CD4-positive, CD25-positive, alpha-beta regulatory T cell (primary cell): ENCODE measurements at places on chromosomes 1 and 21.

DNA sequence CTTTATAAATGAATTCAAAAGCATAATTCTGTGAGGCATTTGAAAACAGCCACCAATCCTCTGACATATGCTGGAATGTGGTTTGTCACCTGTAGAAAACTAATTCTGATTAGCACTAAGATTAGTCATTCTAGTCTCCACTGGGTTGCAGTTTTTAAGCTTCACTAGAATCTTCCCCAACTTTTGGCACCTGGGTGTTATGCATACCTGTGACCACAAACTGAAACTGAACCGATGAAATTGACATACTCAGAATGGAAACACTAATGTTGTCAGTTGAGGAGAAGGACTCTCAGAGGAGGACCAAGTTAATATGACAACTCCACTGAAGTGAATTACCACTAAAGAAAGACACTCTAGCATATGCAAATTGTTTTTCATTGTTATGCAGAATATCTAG is 285.8 kb upstream of the NEGR1 start:
- DNase-seq, result no peak

DNA sequence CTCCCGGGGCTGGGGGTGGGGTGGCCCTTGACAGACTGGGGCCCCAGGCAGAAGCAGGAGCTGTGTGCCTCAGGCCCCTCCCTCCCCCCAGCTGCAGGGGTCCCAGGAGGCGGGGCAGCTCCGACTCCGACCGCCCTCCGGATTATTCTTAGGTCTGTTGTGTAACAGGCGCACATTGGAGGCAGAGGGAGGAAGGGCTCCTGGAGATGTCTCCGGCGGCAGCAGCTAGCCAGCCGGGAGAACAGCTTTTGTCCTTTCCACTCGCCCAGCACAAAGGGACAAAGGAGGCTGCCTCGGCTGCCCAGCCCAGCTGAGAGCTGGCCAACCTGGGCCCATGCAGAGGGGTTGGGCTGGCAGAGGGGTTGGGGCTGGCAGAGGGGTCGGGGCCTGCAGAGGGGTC is 29.7 kb upstream of the PLCH2 start:
- DNase-seq, result no peak

DNA sequence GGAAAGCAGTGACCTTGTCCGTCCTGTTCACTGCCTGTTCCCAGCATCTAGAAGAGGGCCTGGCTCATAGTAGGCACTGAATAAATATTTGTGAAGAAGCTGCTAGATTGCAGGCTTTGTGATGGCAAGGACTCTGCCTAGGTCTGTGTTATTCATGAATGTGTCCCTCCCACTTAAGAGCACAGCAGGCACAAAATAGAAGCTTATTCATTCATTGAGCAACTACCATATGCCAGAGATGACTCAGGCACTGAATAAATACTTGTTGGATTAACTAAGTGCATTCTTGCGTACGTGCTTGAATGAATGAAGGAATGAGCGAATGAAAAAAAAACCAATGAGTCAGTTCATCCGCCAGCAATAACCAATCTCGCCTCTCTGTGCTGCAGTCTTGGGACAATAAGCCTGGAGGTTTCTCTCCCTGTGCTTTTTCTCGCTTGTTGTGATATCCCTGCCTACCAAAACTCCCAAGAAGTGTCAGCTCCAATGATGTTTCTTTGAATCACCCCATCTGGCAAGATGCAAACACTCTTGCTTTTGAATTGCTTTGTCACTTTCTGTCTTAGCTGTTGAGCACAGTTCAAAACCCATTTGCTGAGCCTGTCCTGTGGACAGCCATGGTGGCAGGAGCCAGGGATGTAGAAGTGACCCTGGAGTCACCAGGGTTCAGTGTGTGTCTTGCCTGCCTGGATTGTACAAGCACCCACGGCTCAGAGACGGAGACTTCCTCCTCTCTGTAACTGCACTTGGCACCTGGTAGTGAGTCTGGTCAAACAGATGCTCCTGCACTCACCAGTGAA is 143.9 kb downstream of the KAZN start:
- DNase-seq, result no peak

GRCh38 chr1:11448373-11449099 is 30.4 kb upstream of the DISP3 start:
- no peak for DNase-seq

DNA sequence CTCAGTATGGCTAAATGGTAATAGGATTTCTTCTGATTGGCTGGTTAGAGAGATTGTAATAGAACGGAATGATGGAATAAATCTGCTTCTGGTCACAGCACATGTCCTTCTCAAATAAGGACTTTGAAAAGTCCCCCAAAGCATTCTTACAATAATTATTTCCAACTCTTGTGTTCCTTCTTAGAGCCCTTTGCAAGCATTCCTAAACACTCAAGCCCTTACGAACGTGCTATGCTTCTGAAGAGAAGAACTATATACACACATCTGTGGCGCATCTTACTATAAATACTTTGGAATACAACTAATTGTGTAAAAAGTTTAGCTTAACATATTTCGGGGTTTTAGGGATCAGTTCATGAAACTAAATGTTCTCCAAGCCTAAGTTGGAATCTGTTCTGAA is 25.6 kb downstream of the CLIC4 start:
- DNase-seq, result no peak

- no peak for DNase-seq
Observed at GRCh38 chr1:53929246-53929960, 16.1 kb downstream of the IFT25 start.

- no peak for DNase-seq
Observed at GRCh38 chr1:15457585-15457984, 1.1 kb downstream of the CELA2A start.

- DNase-seq, result no peak
Observed at GRCh38 chr1:104353580-104353979, 603.9 kb downstream of the AMY1C start.

DNA sequence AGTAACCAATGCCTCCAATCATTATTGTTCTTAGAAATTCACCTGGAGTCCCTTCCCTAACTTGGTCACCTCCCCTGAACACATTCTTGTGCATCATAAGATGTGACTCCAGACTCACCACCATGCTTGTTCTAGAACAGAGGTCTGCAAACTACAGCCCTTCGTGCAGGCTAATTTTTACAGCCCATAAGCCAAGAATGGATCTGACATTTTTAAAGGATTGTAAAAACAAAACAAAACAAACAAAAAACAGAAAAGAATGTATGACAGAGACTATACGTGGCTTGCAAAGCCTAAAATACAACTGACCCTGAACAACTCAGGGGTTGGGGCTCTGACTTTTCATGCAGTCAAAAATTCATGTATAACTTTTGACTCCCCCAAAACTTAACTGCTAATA is 6.2 kb upstream of the HIVEP3 start:
- no peak for DNase-seq

DNA sequence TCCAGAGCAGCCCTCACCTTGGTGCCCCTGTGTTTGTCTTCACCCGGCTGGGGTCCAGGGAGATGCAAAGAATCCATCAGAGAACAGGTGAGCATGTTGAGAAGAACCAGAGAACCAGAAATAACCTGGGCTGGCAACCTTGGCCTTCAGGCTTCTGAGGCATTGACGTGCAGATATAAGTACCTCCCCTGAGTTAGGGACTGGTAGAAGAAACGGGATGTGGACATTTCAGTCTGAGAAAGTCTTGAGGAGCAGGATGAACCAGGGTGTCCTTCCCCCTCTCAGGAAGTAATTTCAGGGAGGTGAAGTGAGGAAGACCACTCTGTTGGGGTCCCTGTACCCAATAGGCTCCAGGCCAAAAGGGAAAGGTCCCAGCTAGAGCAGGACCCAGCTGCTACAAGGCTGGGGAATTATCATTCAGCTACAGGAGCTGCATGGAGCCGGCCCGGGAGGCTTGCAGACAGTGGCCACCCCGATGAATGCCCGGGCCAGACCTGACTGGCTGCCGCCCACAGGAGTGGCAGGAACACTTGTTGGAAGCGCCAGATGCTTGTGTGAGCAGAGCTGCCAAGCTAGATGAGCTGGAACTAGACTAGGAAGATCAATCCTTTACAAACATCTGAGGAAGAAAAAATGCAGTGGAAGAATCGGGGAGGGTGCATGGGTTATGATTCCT is 1.7 kb upstream of the AURKAIP1 start:
- DNase-seq, result no peak

DNA sequence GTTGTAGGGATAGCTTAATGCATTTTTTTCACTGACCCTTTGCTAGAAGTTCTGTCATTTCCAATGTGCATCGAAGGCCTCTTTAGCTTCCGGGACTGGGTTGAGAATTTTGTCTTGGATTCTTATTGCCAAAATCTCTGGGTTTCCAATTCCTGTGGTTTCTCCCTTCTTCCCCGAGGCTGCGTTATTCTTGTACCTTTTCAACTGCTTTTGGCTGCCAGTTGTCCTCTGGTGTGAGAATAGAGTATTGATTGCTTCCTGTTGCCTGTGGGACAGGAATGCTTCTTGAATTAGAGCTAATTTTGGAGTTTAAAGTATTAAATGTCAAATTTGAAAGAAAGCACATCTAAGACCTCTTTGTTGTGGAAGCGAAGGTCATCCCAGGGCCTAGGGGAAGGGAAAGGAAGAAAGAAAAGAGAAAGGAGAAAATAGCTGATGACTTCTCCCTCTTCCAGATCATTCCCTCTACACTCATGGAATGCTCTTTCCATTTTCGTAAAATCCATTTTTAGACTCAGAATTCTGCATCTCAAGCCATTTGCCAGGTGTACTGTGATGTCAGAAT is 21.1 kb downstream of the HUNK start:
- no peak for DNase-seq

GRCh38 chr21:30227633-30228404 is 11.9 kb upstream of the CLDN8 start:
- DNase-seq, result no peak

GRCh38 chr1:31675161-31675560 is 28.7 kb downstream of the COL16A1 start:
- DNase-seq, result no peak

- DNase-seq, result peak; percentile 7
Observed at GRCh38 chr1:174258148-174258550, 98.8 kb downstream of the RABGAP1L start.

DNA sequence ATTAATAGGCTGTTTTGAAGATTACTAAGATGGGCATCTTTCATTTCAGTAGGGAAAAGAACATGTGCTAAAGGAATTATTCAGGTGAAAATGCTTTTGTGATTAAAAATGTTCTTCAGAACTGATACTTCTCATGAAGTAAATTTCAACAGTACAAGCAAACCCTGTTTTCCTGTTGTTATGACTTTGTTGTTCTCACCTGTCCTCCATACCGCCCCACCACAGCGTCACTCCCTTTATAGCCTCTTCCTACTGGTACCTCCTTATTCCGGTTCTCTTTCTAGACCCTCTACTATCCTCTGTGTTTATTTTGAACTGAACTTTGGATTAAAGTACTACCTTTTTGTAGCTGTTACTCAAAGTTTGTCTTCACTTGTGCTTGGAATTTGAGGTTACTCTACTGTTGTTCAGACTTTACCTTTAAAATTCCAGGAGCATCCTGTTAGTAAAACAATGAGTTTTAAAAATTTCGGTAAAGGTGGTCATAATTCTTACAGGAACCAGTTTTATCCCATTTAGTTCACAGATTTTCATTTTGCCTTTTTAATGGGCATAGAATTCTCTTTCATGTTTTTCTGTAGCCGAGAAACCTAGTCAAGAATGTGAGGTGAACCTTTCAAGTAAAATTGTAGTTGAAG is 10.9 kb downstream of the CNST start:
- DNase-seq, result peak; percentile 24

GRCh38 chr1:178939338-178940067 is 68.6 kb upstream of the ANGPTL1 start:
- no peak for DNase-seq

GRCh38 chr21:36045993-36046392 is 14.3 kb downstream of the SETD4 start:
- DNase-seq, result no peak

DNA sequence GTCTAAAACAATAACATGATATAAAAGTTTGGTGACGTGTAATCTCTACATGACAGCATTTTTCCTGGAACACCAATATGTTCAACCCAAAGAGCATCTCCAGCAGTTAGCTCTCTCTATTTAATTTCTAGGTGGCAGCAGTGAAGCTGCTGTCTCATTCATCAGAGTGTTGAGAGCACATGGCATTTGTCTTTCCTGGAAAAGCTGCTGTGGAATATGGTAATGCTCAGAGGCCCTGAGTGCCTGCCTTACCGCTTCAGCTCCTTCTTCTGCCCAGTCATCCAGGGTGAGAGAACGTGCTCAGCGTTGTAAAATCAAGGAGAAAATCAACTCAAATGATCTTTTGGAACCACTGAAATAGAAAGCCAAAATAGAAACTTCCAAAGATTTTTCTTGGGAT is 640.7 kb downstream of the ADGRL2 start:
- no peak for DNase-seq

- no peak for DNase-seq
Observed at GRCh38 chr1:188128761-188129160, 1300.0 kb downstream of the PLA2G4A start.

- DNase-seq, result no peak
Observed at GRCh38 chr1:48018799-48019198, 21.6 kb upstream of the TRABD2B start.

GRCh38 chr1:20119347-20119746 is at the start of gene PLA2G2D:
PLA2G2D (minus strand) TSS chr1:20119536; CDS start chr1:20119498, 38 bp downstream.
- DNase-seq, result no peak

- no peak for DNase-seq
Observed at GRCh38 chr21:26614251-26614650, 41.2 kb upstream of the CYYR1 start.

DNA sequence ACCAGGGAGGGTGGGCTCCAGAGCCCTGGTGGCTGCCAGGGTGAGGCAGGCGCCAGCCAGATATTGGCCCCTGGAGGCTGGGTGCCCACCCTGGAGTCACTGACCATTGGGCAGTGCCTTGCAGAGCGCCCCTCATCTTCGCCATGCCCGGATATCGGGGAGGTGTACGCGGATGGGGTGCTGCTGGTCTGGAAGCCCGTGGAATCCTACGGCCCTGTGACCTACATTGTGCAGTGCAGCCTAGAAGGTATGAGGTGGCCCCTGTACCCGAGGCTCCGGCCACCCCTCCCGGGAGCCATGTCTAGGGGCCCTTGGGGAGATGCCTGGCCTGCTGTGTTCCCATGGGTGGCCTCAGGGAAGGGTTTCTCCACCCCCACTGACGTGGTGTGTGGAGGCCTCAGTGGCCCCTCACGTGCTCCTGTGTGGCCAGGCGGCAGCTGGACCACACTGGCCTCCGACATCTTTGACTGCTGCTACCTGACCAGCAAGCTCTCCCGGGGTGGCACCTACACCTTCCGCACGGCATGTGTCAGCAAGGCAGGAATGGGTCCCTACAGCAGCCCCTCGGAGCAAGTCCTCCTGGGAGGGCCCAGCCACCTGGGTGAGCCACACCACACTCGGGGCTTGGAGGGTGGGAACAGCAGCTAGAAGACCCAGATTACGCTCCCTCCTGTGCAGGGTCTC is 30.9 kb downstream of the TRIM11 start:
- DNase-seq, result no peak

GRCh38 chr1:65904681-65905083 is 112.0 kb downstream of the PDE4B start:
- no peak for DNase-seq

- DNase-seq, result no peak
Observed at GRCh38 chr1:172776071-172776470, 117.2 kb downstream of the FASLG start.
